ENCODE measurements at places on chromosomes 13 and 19.

- no peak for DNase-seq
Measured at GRCh38 chr13:73715911-73716510, 418.2 kb downstream of the KLF12 start.

- DNase-seq: no peak
Measured at GRCh38 chr19:1567116-1567847, 843 bp downstream of the MEX3D start.

- no peak for DNase-seq
Measured at GRCh38 chr13:24142453-24142852, 18.1 kb upstream of the SPATA13 start.

GRCh38 chr19:7930765-7931164 lies 4.8 kb upstream of the CTXN1 start:
- no peak for DNase-seq

GRCh38 chr19:493391-494170 lies 2.7 kb upstream of the MADCAM1 start:
- DNase-seq: no peak

DNA sequence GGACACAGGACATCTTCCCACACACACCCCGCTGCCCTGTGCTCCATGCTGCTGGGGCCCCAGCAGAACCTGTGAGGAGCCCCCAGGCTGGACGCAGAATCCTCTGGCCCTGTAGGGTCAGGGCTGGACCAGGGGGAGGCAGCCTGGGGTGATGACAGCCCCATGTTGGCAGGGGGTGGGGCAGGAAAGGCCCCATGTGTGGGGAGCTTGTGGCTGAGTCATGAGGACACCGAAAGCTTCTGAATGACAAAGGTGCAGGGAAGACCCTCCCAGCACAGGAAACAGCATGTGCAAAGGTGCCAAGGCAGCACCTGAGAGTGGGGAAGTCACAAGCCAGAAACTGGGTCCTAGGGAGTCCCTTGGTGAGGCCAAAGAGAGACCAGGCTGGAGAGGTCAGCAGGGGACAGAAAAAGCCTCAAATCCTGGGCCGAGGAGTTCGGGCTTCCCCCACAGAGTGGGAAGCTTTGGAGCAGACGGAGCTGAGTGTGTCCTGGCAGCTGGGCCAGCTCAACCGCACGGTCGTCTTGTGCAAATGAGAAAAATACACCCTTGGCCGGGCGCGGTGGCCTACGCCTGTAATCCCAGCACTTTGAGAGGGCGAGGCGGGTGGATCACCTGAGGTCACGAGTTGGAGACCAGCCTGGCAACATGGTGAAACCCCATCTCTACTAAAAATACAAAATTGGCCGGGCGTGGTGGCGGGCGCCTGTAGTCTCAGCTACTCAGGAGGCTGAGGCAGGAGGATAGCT lies 17.5 kb downstream of the ATP8B3 start:
- DNase-seq: no peak

- no peak for DNase-seq
Measured at GRCh38 chr19:7535998-7536695, 630 bp downstream of the PNPLA6 start.

- peak; percentile 54 for DNase-seq
Measured at GRCh38 chr13:95258619-95259194, 42.5 kb downstream of the ABCC4 start.

- DNase-seq: no peak
Measured at GRCh38 chr13:103716718-103717117, 650.5 kb upstream of the SLC10A2 start.

DNA sequence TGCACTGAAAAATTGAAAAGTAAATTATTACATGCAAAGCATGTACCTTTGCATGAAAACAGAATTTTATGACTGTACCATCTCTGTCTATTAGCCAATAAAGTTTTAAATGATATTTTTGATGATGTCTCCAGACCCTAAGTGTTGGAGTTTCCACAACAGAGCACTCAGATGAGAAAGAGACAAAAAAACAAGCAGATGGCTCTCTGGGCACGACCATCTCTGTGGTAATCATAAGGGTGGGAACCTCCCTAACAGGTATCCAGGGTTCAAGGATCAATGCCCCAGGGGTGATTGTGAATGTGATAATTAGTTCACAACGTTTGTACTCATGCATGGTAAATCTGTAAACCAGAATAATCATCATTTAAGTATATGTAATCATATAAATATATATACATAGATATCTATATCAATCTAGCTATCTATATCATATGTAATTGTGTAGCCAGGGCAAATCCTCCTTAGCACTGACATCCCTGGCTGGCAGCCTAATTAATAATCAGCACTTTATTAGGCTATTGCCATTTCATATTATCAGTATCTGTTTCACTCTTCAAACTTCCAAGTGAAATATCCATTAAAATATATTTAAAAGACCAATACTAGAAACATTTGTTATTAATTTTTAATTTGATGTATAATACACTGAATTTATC lies 41.2 kb upstream of the FAM124A start:
- DNase-seq: no peak

DNA sequence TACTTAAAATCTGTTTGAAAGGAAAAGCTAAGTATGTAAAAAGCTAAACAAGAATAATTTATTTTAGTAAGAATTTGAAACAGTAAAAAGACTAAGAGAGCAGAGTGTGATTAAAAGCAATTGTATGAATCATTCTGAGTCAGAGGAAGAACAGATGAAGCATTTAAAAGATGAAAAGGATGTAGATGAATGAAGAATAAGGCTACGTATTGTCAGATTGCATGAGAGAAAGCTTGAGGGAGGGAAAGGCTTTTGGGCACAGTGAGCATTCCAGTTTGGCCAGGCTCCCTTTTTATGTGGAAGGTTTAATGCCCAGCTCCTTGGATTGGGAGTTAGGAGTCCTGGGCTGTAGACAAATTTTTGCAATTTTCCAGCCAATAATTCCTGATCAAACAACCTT lies 117.7 kb downstream of the FREM2 start:
- peak; percentile 18 for DNase-seq

- peak; percentile 88 for DNase-seq
Measured at GRCh38 chr13:38398711-38399493, 49.3 kb downstream of the UFM1 start.

DNA sequence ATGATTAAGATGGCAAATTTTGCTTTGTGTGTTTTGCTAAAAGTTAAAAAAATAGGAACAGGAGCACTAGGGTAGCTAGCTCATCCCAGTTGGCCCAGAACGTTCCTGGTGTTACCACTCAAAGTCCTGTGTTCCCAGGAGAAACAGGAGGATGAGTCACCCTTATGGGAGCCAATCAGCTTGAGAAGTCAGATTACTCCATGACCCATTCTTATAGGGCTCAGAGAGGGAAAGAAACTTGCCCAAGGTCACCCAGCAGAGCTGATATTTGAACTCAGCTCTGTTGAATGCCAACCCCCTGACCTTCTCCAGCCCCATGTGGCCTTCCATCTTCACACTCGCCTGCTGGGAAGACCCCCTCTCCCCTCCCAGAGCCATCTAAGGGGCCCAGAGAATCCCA lies 13.0 kb downstream of the NMRK2 start:
- DNase-seq: peak; percentile 18

GRCh38 chr19:6062274-6062673 lies 48.0 kb downstream of the RFX2 start:
- no peak for DNase-seq

GRCh38 chr19:36688058-36688457 lies 646 bp downstream of the ZNF567 start:
- no peak for DNase-seq

- DNase-seq: no peak
Measured at GRCh38 chr19:30471441-30471840, 99.3 kb downstream of the ZNF536 start.

- peak; percentile 44 for DNase-seq
Measured at GRCh38 chr13:68428292-68428691, 1198.2 kb upstream of the PCDH9 start.

GRCh38 chr19:23470873-23471545 lies 75.7 kb upstream of the ZNF91 start:
- DNase-seq: no peak

- DNase-seq: no peak
Measured at GRCh38 chr13:39929583-39929982, 274.1 kb downstream of the COG6 start.

- no peak for DNase-seq
Measured at GRCh38 chr13:94412870-94413597, 66.4 kb downstream of the DCT start.

GRCh38 chr19:5170329-5170745 lies 170.3 kb downstream of the PTPRS start:
- DNase-seq: no peak

DNA sequence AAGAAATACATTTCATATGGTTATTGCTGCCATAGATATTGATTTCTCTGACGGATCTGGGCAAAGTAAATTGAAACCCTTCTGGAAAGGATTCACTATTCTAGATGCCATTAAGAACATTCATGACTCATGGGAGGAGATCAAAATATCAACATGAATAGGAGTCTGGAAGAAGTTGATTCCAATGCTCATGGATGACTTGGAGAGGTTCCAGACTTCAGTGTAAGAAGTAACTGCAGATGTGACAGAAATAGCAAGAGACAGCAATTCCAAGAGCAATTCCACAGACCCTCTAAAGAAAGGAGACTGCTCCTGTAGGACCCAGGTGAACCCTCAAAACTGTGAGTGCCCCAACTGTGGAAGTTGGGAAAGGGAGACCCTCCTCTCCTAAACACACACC lies 30.9 kb upstream of the KCTD12 start:
- peak; percentile 73 for DNase-seq

DNA sequence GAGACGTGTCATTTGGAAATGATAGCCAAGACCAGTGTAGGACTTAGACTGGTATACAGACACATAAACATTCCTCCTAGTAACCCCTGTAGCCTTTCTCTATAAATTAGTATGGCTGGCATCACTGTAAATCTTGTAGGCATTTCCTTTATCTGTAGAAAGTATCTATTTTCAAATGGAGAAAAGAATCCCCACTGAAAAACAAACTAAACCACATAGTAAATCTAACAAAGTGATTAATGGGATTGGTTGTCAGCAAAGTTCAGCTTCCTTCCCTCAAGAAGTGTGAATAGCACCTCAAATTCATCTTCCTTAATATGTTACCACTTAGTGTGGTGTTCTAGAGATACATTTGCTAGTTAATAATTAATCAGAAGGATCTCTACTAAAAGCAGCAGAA lies 119.4 kb upstream of the NBEA start:
- DNase-seq: no peak

GRCh38 chr13:110520431-110521295 lies 40.9 kb downstream of the RAB20 start:
- no peak for DNase-seq

DNA sequence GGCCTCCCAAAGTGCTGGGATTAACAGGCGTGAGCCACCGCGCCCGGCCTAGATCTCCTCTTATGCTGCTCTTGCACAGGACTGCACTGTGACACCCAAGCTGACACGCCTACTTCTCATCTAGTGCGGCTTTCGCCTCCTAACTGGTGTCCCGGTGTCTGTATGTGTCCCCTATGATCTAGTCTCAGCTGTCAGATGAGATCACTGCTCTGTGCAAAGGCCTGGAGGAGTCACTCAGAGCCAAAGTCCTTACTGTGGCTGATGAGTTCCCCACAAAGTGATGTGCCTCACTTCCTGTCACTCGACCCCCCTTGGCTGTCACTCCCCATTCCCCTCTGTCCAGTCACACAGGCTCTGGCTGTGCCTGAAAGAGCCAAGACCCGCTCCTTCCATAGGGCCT lies 2.5 kb downstream of the ZNF556 start:
- DNase-seq: no peak

DNA sequence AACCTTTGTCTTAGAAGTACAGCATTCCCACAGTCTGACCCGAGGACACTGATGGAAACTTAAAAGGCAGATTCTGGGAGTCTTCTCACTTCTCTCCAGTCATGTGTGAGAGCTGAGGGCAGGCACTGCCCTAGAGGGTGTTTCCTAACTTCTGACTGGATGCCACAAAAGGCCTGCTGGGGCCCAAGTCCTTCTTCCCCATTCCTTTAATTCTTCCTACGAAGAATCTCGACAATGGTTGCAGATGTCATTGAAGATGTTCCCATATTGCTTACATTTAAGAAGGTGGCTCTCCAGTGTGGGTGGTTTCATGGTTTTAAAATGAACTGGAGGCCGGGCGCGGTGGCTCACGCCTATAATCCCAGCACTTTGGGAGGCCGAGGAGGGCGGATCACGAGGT lies 27.4 kb upstream of the ZNF564 start:
- no peak for DNase-seq

DNA sequence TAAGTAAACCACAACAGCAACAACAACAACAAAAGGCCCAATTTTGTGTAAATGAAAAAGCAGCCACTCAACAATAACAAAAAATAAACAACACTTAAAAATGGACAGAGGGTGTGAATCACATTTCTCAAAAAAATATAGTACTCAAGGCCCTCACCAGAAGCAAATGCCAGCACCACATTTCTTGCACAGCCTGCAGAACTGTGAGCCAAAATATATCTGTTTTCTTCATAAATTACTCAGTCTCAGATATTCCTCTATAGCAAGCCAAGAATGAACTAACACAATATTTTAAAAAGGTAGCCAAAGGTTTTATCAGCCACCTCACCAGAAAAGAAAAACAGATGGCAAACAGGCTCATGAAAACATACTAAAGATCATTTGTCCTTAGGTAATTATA lies 3.9 kb upstream of the CD33 start:
- no peak for DNase-seq

DNA sequence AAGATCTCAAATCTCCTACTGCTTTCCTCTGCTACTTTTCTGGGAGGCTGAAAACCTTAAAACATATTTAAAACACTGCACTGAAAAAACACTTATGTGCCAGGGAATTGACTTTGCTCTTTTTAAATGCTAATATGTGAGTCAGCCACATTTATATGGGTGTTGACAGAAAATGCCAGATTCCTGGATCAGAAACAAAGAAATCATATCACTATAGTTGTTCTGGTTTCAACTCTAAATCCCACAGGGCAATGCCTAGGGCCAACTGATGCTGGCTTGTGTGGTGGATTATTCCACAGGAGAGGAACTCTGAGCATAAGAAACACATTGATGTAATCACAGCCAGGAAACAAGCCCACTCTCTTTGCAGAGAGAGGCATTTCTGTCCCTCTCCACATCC lies 1439.0 kb upstream of the SPRY2 start:
- no peak for DNase-seq

GRCh38 chr19:2634228-2634951 lies 68.1 kb downstream of the GNG7 start:
- DNase-seq: no peak

DNA sequence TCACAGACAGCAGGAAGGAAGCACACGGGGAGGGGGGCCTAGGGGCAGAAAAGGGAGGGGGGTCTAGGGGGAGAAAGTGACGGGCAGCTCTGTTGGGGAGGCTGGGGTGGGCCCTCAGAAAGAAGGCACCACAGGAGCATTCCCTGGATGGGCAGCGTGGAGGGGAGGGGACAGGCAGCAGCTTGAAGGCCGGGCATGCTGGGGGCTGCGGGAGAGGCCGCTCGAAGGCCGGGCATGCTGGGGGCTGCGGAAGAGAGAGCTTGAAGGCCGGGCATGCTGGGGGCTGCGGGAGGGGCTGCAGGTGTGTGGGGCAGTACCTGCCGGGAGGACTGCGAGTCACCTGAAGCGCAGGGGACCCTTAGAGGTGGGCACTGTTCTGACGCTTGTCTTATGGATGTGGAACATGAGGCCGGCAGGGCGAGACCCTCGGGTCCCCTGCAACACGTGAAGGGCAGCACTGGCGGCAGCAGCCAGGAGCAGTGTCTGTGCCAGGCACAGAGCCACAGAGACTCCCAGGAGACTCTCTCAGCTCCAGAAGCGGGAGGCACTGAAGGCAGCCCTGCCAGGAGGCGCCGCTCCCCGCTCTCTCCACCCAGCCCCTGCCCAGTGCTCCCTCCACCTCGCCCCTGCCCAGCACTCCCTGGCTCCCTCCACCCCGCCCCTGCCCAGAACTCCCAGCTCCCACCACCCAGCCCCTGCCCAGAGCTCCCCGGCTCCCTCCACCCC lies 13.3 kb downstream of the ZNF787 start:
- no peak for DNase-seq
